DMS153 (cell line): ENCODE measurements at places on chromosomes 5 and 9.
A peak's percentile ranks its signal among the peaks of the same experiment; 100 is the strongest.

- no peak for DNase-seq
Measured at GRCh38 chr5:77356740-77357139, 135.4 kb downstream of the WDR41 start.

- no peak for DNase-seq
Measured at GRCh38 chr5:89279391-89280036, 396.5 kb upstream of the MEF2C start.

GRCh38 chr5:161406880-161407279 lies 139.6 kb downstream of the GABRB2 start:
- no peak for DNase-seq

- no peak for DNase-seq
Measured at GRCh38 chr5:170155771-170156170, 50.1 kb downstream of the FOXI1 start.

- no peak for DNase-seq
Measured at GRCh38 chr9:2085716-2086115, 70.6 kb downstream of the SMARCA2 start.

GRCh38 chr9:6598249-6598725 lies 47.2 kb downstream of the GLDC start:
- no peak for DNase-seq

DNA sequence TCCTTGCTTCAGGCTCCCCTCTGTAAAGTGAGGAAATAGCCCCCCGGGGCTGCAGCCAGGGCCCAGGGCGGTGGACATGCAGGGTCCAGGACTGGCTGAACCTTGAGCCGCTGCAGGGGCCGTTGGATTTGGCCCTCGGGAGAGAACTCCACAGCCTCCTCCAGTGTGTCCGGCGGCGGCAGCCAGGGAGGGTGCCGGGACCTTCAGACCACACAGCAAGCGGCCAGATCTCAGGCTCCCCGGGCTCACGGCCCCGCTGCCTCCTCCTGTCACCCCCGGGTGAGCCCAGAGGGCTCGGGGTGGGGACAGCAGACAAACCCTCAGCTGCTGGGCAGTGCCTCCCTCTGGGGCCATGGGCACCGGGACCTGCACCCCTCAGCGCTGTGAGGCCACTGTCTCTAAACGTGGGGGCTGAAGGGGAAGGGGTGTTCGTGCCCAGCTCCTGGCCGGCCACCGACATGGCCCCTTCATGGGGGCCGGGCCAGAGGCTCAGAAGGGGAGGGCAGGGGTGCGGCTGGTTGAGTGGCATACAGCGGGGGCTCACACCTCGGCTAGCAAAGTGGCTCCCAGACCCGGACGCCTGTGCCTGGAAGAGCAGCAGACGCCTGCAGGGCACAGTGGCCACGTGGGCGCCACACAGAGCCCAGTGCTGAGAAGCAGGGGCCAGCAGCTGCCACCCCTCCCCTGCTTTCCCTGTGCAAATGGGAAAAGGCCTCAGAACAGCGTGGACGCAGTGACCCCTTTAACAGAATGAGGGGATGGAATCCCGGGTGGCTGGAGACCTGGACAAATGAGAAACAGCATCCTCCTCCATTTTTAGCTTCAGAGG lies 19.7 kb downstream of the SLC9A3 start:
- DNase-seq, result no peak

GRCh38 chr9:87286506-87286905 lies 211.2 kb upstream of the DAPK1 start:
- DNase-seq, result no peak

DNA sequence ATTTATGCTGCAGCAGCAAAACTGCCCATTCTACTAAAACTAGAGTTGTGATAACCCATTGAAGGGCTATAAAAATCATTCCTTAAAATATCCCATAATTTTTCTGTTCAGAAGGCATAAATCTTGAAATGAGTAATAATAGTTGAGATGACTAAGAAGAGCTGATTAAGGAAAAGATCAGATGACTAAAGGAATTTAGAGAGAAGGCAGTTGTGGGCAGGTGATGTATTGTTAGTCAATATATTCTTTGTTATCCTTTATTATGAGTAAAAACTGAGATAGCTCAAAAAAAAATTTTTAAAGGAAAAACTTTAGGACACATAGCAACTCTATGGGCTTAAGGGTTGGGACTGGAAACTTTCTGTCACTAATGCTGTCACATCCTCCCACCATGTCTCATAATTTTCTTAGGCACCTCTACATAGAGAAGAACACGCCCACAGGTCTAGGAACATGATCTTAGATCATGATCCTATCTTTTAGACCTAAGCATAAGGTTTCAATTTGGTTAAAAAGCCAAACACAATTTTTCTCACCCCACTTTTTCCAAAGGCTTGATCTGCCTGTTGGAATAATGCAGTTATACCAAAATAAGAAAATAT lies 597.5 kb upstream of the MEF2C start:
- DNase-seq, result no peak

- no peak for DNase-seq
Measured at GRCh38 chr5:39451276-39451941, 26.6 kb upstream of the DAB2 start.

DNA sequence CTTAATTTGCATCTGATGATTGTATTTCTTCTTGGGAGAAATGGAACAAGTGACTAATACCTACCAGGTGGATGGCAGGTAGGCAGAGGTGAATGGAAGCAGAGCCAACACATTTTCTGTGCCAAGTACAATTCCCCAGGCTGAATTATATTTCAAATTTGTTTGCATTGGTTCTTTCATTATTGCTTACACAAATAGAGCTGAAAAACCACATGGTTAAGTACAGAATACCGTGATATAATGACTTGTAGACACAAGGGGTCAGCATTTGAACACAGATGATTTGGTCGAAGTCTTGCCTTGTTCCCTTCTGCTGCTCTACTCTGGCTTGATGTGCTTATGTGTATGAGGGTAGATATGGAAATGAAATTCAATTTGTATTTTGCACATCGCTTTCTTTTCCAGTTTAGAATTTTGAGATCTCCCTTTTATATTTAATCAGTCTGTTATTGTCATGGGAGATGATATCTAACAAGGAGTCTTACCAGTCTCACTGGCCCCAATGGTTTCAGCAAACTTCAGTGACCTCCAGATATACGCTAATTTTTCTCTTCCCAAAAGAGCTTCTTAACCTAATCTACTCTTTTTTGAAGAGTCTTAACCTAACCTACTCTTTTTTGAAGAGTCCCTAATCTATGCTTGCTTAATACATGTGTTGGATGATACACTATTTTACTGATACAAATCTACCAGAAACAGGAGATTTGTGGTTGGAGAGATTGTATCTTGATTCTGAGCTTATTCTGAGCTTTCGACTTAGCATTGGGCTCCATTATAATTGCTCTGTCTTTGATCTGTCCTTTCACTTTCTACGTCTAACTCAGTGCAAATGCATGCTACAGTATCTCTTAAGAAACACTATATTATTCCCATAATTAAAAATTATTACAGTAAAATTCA lies 88.1 kb downstream of the PCSK1 start:
- DNase-seq, result peak; percentile 67

GRCh38 chr5:141245250-141245717 lies at the start of gene PCDHB15:
Gene PCDHB15 (plus strand): TSS chr5:141245395. CDS start chr5:141245579, 184 bp downstream.
- DNase-seq, result no peak

- DNase-seq, result no peak
Measured at GRCh38 chr5:4058899-4059298, 463.3 kb downstream of the IRX1 start.

DNA sequence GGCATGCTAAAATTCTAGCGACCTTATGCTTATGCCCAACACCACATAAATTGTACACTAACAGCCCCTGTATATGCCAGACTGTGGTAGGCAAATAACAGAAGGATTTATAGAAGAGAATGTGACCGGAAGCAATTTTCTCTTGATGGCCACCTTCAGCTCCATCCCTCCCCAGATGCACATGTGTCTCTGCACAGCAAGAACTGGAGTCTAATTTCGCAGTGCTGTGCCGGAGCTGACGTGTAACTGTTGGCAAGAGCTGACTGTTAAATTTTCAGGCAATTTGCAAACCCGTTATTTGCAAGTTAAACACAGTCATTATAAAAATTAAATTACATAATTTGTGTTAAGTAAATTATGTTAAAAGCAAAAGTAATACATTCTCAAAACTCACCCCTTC lies 48.4 kb downstream of the PCA3 start:
- DNase-seq, result no peak

DNA sequence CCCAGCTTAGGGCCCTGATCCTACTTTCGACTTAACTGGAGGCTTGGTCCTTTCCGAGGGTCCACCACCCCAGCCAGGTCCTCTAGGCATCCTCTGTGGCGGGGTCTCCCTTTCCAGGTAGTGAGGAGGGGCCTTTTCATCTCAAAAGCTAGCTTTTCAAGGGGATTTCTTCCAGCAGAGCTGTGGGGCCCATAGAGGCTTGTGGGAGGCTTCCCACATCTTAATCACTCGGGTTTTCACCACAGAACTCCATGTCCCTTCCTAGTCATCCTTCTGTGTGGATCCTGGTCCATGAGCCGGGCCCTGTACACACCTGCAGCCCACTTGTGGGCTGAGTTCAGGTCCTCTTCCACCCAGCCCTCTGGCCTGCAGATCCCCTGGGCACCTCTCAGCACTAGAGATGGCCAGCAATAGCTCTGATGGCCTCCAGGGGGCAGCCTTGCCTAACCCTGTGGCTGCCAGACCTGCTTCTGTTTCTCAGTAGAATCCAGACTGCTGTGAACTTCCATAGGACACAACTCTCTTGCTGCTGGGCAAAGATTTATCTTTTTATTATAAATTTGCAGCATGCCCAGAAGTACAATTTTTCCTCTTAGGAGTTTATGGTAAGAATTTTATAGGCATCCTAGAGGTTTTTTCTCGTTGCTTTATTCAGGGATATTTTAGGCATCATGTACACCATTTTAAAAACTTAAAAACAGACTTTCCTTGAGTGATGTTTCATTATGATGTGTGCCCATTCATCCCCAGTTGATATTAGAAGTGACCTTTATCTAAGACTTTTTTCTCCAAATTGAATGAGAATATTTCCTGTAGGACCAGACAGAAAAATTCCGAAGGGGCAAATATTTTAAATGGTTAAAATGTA lies 208.9 kb downstream of the TRIO start:
- DNase-seq, result peak; percentile 5

DNA sequence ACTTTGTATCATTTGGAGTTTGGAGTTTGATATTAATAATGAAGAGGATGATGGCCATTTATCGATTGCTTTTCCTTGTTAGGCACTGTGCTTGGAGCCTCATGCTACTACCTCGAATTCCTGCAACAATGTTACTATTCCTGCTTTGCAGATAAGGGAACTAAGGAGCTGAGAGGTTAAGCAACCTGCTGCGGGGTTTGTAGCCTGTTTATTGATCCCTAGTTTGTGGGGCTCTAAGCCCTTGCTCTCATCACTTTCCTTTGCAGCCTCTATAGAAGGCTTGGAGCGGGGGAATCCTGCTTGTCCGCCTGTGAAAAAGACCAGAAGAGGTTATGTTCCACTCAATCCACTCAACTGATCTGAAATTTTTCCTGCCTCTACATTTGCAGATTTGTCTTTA lies 15.8 kb downstream of the ARHGEF28 start:
- no peak for DNase-seq

DNA sequence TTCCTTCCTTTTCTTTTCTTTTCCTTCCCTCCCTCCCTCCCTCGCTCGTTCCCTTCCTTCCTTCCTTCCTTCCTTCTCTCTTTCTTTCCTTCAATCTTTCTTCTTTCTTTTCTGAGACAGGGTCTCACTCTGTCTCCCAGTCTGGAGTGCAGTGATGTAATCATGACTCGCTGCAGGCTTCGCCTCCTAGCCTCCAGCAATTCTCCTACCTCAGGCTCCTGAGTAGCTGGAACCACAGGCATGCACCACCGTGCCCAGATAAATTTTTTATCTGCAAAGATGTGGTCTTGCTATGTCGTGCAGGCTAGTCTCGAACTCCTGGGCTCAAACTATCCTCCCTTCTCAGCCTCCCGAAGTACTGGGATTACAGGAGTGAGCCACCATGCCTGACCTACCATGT lies 81.4 kb downstream of the SPATA31C2 start:
- no peak for DNase-seq

GRCh38 chr5:10063997-10064396 lies 185.7 kb downstream of the ATPSCKMT start:
- DNase-seq, result no peak

DNA sequence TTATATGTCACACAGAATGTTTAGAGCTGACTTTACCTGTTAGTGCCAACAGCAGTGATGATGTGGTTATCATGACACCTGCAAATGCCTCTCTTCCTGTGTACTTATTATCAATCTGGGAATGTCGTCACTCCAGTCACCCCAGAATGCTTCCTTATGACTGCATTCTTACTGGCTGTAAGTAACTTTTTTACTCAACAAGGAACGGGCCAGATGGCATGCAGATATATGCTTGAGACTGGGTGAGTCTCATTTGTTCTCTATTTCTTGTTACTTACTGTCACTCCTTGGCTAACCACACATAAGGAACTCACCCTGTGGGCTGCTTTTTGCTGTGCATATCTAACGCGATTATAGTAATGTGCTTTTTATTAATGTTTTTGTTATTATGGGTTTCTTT lies 385.5 kb upstream of the MEF2C start:
- DNase-seq, result no peak

DNA sequence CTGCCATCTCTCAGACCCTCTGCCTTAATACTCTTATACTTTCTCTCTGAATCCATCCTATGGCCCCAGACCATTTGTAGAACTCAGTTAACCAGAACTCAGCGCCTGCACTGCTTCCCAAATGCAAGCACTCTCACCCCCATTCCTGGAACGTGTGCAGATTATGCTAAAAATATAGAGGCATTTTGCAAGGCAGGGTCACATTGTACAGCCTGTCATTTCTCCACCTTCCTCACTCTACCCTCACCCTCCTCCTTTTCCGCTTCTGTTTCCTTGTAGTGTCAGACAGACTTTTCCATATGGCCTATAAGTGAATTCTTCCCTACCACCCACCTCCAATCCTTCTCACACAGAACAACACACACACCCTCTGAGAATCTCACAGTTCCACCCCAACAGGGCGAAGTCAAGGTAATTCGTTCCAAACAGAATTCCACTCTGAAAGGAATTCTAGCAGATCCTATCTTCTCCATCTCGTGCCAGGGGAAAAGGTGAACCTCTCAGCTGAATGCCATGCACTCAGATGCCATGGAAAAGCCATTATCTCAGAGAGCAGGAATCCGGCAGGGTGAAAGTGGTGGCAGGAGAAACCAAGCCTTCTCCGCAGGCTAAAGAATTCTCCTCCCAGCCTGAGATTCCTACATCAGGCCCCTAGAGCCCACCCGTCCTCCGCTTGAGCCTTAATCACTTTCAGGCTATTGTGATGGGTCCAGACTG lies 25.3 kb downstream of the GGTA1 start:
- no peak for DNase-seq

- DNase-seq, result no peak
Measured at GRCh38 chr5:74625742-74626241, 14.7 kb downstream of the ENC1 start.

DNA sequence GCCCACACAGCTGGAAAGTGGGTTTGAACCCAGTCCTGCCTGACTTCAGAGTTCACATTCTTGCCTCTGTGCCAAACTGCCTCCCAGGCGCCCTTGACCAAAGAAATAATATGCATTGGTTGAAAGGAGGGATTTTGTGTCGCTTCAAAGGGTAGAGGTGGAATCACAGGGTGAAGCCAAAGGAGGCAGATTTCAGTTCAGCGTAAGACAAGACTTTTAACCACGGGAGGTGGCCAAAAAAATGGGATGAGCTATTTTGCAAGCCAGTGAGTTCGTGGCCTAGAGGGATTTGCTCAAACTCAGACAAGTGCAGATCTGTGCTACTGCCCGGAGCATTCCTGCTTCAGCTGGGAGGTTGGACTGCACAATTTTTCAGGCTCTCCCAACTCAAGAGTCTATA lies 57.6 kb upstream of the RANBP3L start:
- DNase-seq, result no peak

GRCh38 chr5:117054911-117055310 lies 480.3 kb upstream of the SEMA6A start:
- DNase-seq, result peak; percentile 58
